WTC11 (cell line): ENCODE measurements at places on chromosomes 2 and 18. TPM values are rescaled to one million over a fixed set of nuclear protein-coding genes. Genes with fewer than 3 reads are reported as not detected.

GRCh38 chr2:185284696-185285095 lies 453.9 kb upstream of the FSIP2 start:
- H3K4me1 ChIP-seq = peaks cover 4% of the 10 kb centered on the region
- no peak for DNase-seq
- H3K27me3 ChIP-seq = no peaks in the 10 kb centered on the region
- no peak overlapping the region for H3K4me3 ChIP-seq
- no peak overlapping the region for H3K27ac ChIP-seq

DNA sequence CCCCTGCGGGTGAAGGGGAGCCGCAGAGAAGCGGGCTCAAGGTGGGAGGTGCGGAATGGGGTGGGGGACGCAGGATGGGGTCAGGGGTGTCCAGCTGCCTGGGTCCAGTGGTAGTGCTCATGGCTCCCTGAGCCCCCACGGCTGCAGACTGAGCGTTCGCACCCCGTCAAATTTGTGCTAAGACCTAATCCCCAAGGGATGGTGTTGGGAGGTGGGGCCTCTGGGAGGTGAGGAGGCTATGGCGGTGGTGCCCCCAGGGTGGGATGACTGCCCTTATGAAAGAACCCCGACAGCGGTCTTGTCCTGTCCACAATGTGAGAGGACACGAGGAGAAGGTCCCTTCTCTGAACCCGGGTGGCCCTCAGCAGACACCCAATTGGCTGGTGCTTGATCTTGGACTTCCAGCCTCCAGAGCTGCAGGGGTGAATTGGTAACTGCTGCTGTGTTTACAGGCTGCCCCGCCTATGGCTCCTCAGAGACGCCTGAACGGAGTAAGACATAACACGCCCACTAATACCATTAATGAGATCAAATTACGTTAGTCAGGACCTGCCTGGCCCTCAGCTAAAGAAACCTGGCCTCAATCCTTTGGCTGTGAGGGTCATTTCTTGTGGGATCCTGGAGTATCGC lies 42.6 kb downstream of the PXDN start:
- DNase-seq = no peak
- H3K36me3 ChIP-seq = no peaks in the 10 kb centered on the region
- H3K4me3 ChIP-seq = no peak overlapping the region
- H3K4me1 ChIP-seq = peaks cover 49% of the 10 kb centered on the region

GRCh38 chr18:76461148-76461547 lies 33.9 kb downstream of the ZNF516 start:
- H3K36me3 ChIP-seq = peaks cover 10% of the 10 kb centered on the region
- H3K27ac ChIP-seq = peak overlapping the region; percentile 83
- H3K4me3 ChIP-seq = no peak overlapping the region
- DNase-seq = no peak
- H3K27me3 ChIP-seq = no peaks in the 10 kb centered on the region

DNA sequence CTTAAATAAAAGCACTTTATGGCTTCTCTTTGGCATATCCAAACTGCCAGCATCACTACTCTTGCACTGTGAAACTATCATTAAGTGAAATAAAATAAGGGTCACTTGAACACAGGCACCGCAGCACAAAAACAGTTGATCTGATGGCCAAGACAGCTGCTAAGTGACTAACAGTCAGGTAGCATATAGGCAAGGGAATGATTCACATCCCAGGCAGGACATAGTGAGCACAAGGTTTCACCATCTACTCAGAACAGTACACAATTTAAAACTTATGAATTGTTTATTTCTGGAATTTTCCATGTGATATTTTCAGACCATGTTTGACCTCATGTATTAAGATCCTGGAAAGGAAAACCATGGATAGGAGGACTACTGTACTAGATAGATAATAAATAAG lies 214.2 kb downstream of the MREG start:
- H3K36me3 ChIP-seq = no peaks in the 10 kb centered on the region
- peaks cover 26% of the 10 kb centered on the region for H3K4me1 ChIP-seq
- DNase-seq = no peak
- no peak overlapping the region for H3K4me3 ChIP-seq

DNA sequence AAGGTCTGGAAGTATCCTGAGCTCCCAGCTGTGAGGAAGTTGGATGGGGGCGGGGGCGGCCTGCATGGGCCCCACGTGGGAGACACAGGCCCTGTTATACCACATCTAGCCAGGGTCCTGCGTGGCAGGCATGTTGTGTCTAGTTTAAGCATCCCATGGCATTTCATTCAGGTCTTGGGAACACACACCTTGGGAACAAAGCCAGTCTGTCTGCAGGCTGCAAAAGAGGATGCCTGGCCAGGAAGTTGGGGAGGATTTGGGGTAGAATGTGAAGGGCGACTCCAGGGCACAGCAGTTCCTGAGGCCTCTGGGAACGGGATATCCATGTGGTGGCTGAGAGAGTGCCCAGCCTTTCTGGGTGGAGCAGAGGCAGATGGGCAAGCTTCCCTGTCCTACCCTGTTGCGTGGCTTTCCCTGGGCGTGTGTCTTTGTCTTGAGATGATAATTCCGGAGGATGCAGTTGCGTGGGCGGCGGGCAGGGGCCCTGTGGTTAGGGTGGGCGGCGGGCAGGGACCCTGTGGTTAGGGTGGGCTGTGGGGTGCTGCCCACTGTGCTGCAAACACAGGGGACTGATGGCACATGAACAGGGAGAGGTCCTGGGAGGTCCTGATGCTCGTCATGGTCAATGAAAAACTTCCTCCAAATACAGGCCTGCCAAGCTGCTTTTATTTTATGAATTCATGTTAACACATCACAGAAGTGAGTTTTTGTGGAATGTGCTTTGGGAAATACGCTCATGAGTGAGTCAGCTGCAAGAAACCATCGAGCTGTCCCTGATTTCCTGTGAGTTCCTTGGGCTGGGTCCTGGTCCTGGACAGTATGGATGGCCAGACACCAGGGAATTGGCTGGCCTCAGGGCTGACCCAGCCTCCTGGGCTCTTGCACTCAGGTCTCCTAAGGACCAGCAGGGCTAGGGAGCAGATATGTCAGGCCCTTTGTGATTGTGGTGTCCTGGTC lies 90.0 kb upstream of the HS6ST1 start:
- DNase-seq = no peak

GRCh38 chr2:9407363-9407811 lies 15.9 kb downstream of the ITGB1BP1 start:
- H3K4me3 ChIP-seq = no peak overlapping the region
- H3K4me1 ChIP-seq = no peaks in the 10 kb centered on the region
- no peak overlapping the region for H3K27ac ChIP-seq
- no peaks in the 10 kb centered on the region for H3K27me3 ChIP-seq
- no peak for DNase-seq

DNA sequence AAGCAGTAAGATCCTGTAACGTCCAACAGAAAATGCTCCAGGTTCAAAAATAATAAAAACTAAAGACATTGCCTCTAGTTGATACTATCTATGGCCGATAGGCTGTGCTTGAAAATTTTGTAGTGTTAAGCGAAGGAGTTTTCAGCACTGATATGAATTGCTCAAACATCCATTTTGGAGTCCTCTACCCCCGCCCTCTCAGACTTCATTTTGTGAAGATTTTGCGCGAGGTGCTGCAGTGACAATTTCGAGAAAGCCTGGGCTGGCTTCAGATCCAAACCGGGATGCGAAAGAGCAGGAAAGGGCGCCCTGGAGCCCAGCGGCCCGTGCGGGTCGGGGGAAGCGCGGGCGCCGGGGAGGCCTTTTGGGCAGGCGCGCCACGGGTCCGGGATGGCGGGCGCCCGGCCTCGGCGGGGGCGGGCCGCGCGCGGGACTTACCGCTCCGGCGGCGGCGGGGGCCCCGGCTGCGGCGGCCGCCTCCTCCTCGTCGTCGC lies 1.8 kb downstream of the SP3 start:
- no peak for DNase-seq
- H3K4me3 ChIP-seq = peak overlapping the region; percentile 88
- H3K36me3 ChIP-seq = peaks cover 28% of the 10 kb centered on the region
- H3K4me1 ChIP-seq = peaks cover 49% of the 10 kb centered on the region

DNA sequence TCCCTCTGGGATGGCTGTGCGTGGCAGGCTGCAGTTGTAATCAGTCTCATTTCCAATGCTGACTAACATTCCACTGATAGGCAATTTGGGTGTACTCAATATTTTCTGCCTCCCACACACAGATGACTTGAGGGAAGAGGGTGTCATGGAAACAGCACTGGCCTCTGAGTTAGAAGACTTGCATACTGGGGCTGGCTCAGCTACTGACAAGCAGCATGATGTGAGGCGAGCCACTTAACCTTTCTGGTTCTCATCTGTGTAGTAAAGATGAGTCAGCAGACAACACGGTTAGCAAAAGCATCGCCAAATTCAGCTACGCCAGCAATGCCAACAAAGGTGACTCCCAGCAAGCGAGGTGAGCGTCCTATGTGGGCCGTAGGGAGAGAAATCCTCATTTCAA lies 73.5 kb downstream of the COLEC12 start:
- no peak overlapping the region for H3K27ac ChIP-seq
- H3K27me3 ChIP-seq = no peaks in the 10 kb centered on the region; the same call in 1 of the 2 replicates
- no peaks in the 10 kb centered on the region for H3K4me1 ChIP-seq
- no peak for DNase-seq

The CD207 gene
- total RNA-seq = not detected in 3 replicates

The NRP2 gene
- 19.5 to 41.0 TPM (median 19.9 TPM) in 3 replicates for total RNA-seq
